ENCODE measurements at places on chromosomes 12 and 14. TPM values are rescaled to one million over a fixed set of nuclear protein-coding genes. Genes with fewer than 3 reads are reported as not detected.

The CTSG gene
- total RNA-seq, result not detected

The MFAP5 gene
- total RNA-seq, result 0.90 TPM

The SMARCC2 gene
- 42.3 TPM for total RNA-seq

GRCh38 chr12:55938826-55939501, 8.0 kb downstream of the DGKA start:
- H3K4me3 ChIP-seq, result no peak overlapping the region
- H3K36me3 ChIP-seq, result peaks cover 32% of the 10 kb centered on the region
- H3K27ac ChIP-seq, result no peak overlapping the region

GRCh38 chr14:92373336-92373735, 50.4 kb downstream of the SLC24A4 start:
- H3K27me3 ChIP-seq, result peaks cover 35% of the 10 kb centered on the region
- no peaks in the 10 kb centered on the region for H3K4me1 ChIP-seq
- no peaks in the 10 kb centered on the region for H3K36me3 ChIP-seq
- H3K27ac ChIP-seq, result no peak overlapping the region
- no peak for DNase-seq

GRCh38 chr12:22477166-22477893, 67.0 kb downstream of the C2CD5 start:
- peak overlapping the region; percentile 21 for H3K27ac ChIP-seq
- H3K4me3 ChIP-seq, result no peak overlapping the region
- H3K27me3 ChIP-seq, result no peaks in the 10 kb centered on the region
- DNase-seq, result peak; percentile 85

DNA sequence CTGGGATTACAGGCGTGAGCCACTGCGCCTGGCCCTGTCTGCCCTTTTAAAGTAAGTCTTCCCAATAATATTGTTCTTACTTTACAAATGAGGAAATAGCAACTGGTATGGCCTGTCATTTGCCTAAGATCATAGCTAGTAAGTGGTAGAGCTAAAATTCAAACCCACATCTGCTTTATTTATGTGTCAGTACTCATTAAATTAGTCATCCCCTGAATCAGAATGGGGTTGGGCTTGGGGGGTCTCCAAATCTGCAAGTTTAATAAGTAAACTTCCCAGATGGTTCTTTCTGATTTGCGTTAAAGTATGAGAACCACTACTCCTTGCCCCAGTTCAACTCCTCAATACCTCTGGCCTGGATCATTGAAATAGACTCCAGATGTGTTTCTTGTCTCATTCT, 96.2 kb downstream of the FAR2 start:
- peaks cover 6% of the 10 kb centered on the region for H3K4me1 ChIP-seq
- no peaks in the 10 kb centered on the region for H3K36me3 ChIP-seq
- no peak overlapping the region for H3K27ac ChIP-seq
- no peak overlapping the region for H3K4me3 ChIP-seq
- H3K27me3 ChIP-seq, result no peaks in the 10 kb centered on the region

DNA sequence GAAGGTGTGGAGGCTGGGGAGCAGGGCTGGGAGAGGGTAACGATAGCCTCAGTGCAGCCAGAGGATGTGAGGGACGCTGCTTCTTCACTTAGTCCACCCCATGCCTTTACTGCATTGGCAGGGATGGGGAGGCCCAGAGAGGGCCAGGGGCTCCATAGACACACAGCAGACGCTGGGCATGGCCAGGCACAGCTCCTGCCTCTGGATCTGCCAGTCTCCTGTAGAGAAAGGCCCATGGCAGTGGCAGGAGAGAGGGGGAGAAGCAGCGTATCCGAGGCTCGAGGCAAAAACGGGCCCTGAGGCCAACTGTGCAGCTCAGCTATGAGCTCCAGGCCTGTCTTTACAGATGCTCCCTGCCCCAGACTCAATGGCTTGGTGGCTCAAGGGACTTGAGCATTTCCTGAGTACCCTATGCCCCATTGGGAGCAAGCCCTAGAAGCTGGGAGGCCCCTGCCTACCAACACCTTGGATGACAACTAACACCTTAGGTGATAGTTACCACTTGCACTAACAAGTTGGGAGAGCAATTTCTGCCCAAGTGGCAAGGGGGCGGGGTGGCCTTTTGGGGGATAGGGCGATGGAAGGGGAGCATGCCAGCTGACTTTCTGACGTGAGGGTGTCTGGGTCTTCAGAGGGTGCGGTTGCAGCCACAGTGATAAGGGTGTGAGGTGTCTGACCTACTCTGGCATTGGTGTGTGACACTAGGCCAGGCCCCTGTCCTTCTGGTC, 5.0 kb upstream of the LBHD2 start:
- H3K4me3 ChIP-seq, result no peak overlapping the region
- peaks cover 22% of the 10 kb centered on the region for H3K27me3 ChIP-seq
- no peak for DNase-seq

- no peaks in the 10 kb centered on the region for H3K36me3 ChIP-seq
- H3K4me3 ChIP-seq, result no peak overlapping the region
- peaks cover 3% of the 10 kb centered on the region for H3K27me3 ChIP-seq
- H3K4me1 ChIP-seq, result no peaks in the 10 kb centered on the region
Measured at GRCh38 chr12:3564861-3565260, 73.9 kb downstream of the PRMT8 start.

DNA sequence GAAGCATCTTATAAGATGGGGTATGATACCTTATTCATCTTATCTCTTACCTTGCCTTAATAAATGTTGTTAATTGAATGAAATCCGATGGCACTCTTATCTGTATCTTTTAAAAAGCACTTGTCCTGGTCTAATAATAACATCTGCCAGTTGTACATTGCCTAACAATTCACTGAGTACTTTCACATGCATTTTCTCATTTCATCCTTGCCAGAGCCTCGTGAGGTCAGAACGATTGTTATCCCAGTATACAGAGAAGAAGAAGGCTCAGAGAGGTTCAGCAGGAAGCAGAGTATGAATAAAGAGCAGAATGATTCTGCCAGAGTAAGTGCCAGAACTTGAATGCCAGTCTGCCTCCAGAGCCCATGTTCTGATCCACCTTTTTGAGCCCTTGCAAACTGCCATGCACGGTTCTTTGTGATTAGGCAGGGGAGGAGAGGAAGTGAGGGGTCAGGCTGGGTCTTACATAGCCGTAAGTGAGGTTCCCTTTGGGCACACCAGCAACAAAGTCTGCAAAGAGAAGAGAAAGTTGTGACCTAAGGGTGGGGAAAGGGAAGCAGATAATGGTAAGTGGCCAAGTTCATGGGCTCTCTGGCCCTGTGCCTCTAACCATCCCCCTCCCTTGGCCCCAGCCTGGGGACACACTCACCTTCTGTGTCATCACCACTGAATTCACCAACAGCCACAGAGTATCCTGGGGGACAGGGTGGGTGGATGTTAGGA, 11.7 kb downstream of the ITGA5 start:
- DNase-seq, result no peak
- H3K36me3 ChIP-seq, result peaks cover 74% of the 10 kb centered on the region
- H3K27me3 ChIP-seq, result no peaks in the 10 kb centered on the region

GRCh38 chr14:41663473-41663850, 56.8 kb downstream of the LRFN5 start:
- no peaks in the 10 kb centered on the region for H3K27me3 ChIP-seq
- no peaks in the 10 kb centered on the region for H3K36me3 ChIP-seq
- no peaks in the 10 kb centered on the region for H3K4me1 ChIP-seq
- no peak overlapping the region for H3K4me3 ChIP-seq
- H3K27ac ChIP-seq, result no peak overlapping the region

DNA sequence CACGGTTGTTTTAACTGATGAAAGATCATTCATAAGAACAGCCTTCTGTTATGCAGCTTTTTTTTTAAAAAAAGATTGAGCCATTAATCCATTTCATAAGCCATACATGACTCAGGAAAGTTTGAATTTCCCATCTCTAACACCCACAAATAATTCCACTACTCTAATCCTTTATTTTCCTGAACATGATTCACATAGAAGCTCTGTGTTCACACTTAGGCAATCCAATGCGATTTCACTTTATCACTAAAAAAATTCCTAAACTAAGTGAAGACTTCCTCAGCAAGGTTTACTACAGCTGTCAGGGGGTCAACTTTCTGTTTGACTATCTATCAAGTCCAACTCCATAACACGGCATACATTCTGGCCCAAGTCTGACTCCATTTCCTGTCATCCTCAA, 25.9 kb downstream of the PKP2 start:
- DNase-seq, result no peak
- no peaks in the 10 kb centered on the region for H3K36me3 ChIP-seq
- no peak overlapping the region for H3K27ac ChIP-seq
- H3K4me3 ChIP-seq, result no peak overlapping the region
- H3K27me3 ChIP-seq, result no peaks in the 10 kb centered on the region

GRCh38 chr14:88868558-88869159, 44.2 kb downstream of the TTC8 start:
- H3K4me1 ChIP-seq, result peaks cover 2% of the 10 kb centered on the region
- no peak overlapping the region for H3K4me3 ChIP-seq
- no peak overlapping the region for H3K27ac ChIP-seq
- H3K36me3 ChIP-seq, result peaks cover 15% of the 10 kb centered on the region
- H3K27me3 ChIP-seq, result no peaks in the 10 kb centered on the region
- peak; percentile 23 for DNase-seq

- no peaks in the 10 kb centered on the region for H3K27me3 ChIP-seq
- H3K27ac ChIP-seq, result no peak overlapping the region
- no peak overlapping the region for H3K4me3 ChIP-seq
- H3K4me1 ChIP-seq, result no peaks in the 10 kb centered on the region
- H3K36me3 ChIP-seq, result no peaks in the 10 kb centered on the region
Measured at GRCh38 chr14:57297852-57298251, 29.1 kb downstream of the AP5M1 start.

DNA sequence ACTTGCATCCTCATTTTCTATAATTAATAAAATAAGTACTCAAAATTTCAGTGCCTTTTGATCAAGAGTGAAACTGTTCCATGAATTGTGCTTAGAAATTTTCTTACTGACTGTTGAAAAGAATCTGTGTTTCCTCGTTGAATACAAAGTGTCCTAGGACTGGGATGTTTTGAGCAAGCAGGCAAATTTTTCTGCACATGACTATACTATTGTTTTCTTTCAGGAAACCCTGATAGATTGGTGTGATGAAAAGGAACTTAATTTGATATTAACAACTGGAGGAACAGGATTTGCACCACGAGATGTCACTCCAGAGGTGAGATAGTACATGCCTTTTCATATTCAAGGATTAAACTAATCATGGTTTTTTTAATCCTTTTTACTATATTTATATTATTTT, 316.3 kb downstream of the GPHN start:
- H3K4me1 ChIP-seq, result no peaks in the 10 kb centered on the region
- H3K27ac ChIP-seq, result no peak overlapping the region
- DNase-seq, result no peak
- H3K27me3 ChIP-seq, result no peaks in the 10 kb centered on the region

GRCh38 chr12:7282844-7283243, 21.0 kb upstream of the ACSM4 start:
- H3K36me3 ChIP-seq, result no peaks in the 10 kb centered on the region
- H3K4me3 ChIP-seq, result no peak overlapping the region
- no peak for DNase-seq
- no peak overlapping the region for H3K27ac ChIP-seq
- H3K4me1 ChIP-seq, result no peaks in the 10 kb centered on the region
- H3K27me3 ChIP-seq, result no peaks in the 10 kb centered on the region

GRCh38 chr14:97120611-97121031, 323.4 kb downstream of the VRK1 start:
- DNase-seq, result no peak
- no peaks in the 10 kb centered on the region for H3K36me3 ChIP-seq
- no peak overlapping the region for H3K4me3 ChIP-seq
- no peaks in the 10 kb centered on the region for H3K4me1 ChIP-seq
- H3K27ac ChIP-seq, result no peak overlapping the region

DNA sequence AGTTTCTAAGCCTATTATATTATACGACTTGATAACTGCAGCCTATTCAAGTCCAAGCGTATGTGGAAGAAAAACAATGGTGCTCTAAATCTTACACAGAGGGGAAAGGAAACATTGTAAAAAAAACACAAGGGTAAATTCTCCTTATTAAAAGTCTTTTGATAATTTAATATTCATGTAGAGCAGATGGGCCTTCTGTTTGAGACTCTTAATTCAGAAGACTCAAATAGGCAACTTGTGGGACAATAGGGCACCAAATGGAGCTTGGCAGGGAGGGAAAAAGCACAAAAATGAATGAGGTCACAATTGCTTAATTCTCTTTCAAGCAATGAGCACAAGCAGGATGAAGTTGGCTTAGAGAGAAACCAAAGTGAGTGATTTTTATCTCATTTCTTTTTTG, 159.4 kb downstream of the NELL2 start:
- H3K36me3 ChIP-seq, result no peaks in the 10 kb centered on the region
- H3K27ac ChIP-seq, result no peak overlapping the region
- no peaks in the 10 kb centered on the region for H3K4me1 ChIP-seq
- DNase-seq, result no peak
- no peak overlapping the region for H3K4me3 ChIP-seq

DNA sequence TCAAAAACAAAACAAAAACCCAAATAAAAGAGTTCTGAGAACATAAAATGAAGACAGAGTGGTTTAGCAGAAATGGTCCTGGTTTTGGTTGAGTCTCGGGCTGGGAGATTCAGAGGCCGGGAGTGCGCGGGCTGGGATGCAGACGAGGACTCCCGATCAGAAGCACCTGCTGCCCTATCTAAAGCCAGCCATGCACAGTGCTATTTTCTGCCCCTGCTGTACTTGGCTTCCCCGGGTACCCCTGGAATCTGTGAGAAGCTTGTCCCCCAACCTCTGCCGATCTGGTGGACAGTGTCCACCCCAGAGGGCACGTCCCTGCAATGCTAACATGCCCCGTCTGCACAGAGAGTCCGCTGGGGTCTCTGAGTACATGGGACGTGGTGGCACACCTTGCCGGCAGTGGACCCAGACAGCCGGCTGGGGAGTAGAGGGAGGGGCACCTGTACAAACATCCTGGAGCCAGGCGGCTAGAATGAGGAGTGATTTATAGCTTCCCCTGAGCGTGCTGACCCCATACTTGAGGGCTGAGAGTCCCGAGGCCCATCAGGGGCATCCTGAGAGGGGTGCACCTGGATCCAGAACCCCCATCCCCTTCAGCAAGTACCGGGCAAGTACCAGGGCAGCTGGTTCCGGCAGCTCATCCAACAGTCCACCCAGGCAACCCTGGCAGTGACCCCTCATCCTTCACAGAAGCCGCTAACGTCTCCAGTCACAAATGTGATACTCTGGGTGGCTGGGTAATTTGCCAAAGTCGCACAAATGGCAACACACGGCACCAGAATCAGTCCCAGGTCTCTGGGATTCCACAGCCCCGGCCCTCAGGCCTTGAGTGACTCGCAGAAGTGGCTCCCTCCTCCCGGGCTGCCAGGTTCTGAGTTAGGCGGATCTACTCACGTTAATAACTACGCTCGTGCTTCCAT, 37.1 kb downstream of the CHGA start:
- H3K27me3 ChIP-seq, result no peaks in the 10 kb centered on the region
- no peaks in the 10 kb centered on the region for H3K36me3 ChIP-seq
- 0 out of 2 replicates have a peak, but pooled peaks cover 1% of the 10 kb centered on the region for H3K4me1 ChIP-seq
- no peak for DNase-seq

Measured in IMR-90 (cell line).